Right lobe of liver (tissue), 6 donors: ENCODE measurements at places on chromosomes 7 and 10.

DNA sequence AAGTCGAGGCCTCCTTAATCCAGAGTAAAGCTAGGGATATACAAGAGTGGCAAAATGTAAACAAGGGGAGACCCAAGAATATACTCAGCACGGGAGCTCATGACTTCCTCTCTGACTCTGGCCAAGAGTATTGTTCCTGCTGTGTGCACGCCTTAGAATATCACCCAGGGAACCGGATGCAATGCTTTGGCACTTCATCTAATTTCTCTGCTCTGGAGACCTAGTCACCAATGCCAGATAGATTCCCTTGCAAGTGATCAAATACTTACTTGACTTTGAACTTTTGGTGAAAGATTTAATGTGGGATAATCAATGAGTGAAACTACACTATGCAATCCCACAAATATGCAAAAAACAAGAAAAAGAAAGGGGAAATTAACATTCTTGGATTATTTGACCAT is 695.5 kb downstream of the INHBA start:
- DNase-seq = no peak

DNA sequence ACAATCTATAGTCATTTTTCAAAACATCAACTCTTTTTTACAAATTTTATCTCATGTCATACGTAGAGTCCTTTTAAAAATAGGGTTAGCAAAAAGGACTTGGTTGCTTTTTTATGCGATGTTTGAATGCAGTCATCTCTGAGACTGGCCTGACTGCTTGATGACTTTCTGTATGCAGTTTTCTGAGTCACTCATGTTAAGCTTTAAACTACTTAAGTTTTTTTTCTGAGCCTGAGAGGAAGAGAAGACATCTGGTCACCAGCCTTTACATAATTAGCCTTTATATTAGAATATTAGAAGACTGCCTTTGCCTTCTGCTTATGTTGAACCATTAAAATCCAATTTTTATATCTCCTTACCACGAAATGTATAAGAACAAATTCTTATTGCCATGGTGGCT is 834.4 kb upstream of the MBL2 start:
- DNase-seq = no peak

DNA sequence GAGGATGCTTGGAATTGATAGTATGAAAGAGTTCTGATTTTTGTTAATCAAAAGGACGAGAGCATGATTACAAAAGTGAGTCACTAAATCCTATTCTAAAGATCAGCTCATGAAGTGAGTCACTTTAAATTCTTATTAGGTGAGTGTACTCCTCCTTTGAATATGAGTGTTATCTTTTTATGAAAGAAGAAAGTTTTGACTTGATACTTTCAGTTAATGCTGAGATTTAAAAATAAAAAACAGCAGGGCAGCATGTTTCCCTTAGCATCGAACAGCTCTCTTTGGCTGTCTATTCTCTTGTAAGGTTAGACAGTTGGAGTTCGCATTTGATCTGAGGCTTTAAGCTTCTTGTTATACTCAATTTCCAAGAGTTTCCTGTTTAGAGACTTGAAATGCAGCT is 222.0 kb downstream of the TWIST1 start:
- no peak for DNase-seq

- no peak for DNase-seq
Observed at GRCh38 chr10:62396864-62397263, 22.7 kb downstream of the ZNF365 start.

- no peak for DNase-seq
Observed at GRCh38 chr10:110258542-110258941, 46.2 kb downstream of the SMNDC1 start.

- no peak for DNase-seq
Observed at GRCh38 chr7:157017149-157017548, 6.7 kb upstream of the MNX1 start.

GRCh38 chr7:69199661-69200060 is 398.6 kb upstream of the AUTS2 start:
- DNase-seq = no peak

DNA sequence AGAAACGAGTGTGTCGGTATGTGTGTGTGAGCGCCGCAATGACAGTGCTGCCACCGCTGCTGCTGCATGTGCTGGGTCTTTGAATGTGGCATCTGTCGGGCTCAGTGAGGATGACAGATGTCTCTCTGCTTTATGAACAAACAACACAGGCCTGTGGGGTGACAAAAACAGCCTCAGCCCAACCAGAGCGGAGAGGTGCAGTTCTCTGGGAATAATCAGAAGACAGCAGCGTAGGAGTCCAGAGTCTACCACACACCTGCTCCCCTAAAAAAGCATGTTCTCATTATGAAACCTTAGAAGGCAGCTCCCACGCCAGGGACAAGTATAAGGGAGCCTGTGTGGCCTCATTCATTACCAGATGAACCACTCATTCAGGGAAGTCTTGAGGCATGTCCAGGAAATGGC is 278.3 kb downstream of the KCNMA1 start:
- no peak for DNase-seq

GRCh38 chr10:126147866-126148587 is 240.2 kb downstream of the ADAM12 start:
- DNase-seq = no peak

- no peak for DNase-seq
Observed at GRCh38 chr10:17239345-17240085, 11.5 kb downstream of the VIM start.

DNA sequence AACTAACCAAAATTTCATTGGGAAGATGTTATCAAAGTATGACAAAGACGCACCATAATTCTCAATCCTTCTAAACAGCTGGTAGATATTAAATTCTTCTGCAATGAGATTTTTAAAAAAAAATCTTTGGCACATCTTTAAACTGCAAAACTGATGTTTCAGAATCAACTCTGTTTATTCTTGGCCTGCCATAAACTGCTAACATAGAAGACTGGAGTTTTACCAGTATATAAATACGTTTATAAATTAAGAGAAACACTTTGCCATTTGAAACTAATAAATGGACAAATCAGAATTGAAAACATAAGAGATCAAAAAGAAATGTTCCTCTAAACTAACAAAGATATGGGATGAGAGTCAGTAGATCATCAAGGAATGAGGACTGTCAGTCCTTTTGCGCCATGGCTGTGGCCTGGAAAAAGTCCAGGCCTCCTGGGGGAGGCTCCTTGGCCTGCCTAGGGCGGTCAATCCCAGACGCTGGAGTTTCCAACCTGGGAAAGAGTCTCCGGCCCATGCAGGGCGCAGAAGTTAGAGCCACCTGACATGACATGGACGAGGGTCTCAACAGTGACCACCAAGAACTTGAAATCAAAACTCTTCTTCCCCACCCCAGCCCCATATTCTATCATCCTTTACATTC is 34.2 kb upstream of the NEBL start:
- no peak for DNase-seq

GRCh38 chr7:145123502-145123901 is 287.6 kb upstream of the TPK1 start:
- no peak for DNase-seq

GRCh38 chr10:124518366-124518765 is 56.7 kb downstream of the LHPP start:
- no peak for DNase-seq

DNA sequence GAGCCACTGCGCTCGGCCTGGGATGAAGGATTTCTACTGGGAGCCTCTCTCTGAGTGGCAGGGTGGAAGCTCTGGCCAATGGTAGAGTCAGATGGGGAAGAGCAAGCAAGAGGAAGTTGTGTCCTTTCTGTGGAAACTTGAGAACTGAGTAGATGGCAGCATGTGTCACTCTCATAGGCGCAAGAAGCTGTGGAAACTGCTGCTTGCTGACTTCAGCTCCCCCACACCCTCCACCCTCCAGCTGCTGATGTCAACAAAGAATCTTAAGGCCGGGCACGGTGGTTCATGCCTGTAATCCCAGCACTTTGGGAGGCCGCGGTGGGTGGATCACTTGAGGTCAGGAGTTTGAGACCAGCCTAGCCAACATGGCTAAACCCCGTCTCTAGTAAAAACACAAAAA is 39.8 kb upstream of the SRGN start:
- no peak for DNase-seq

- peak; percentile 53 for DNase-seq
Observed at GRCh38 chr7:130491841-130492522, at the start of gene MEST. Gene MEST, plus strand, starts transcription at chr7:130492085. Its CDS starts 229 bp downstream, at chr7:130492314.

DNA sequence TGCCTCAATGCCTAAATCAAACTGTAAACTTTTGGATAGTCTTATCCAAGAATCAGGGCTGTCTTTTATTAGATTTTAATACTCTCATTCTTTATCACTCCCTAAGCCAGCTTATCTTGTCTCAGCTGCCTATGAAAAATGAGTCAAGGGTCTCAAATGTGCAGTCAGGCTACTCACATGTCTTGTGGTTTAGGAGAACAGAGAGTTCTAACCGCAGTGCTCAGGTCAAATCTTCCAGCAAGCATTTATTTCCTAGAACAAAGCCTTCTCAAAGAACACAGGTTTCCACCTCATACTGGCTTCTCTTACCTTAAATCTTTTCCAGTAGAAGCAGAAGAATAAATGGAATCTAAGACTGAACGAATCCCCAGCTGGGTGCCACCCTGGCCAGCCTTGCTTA is 23.5 kb downstream of the HTR5A start:
- DNase-seq = no peak

GRCh38 chr10:49622426-49623425 is 8.9 kb downstream of the CHAT start:
- no peak for DNase-seq

DNA sequence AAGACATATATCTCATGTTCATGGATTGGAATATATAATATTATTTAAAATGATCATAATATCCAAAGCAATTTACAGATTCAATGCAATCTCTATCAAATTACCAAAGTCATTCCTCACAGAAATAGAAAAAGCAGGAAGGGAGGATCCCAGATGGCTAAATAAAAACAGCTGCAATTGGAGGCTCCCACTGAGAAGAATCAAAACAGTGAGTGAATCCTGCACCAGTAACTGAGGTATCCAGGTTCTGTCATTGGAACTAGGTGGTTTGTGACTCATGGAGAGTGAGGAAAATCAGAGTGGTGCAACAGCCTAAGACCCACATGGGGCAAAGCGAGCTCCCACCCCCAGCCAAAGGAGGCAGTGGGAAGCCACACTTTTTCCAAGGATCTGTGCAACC is 128.4 kb downstream of the MTERF1 start:
- DNase-seq = no peak

DNA sequence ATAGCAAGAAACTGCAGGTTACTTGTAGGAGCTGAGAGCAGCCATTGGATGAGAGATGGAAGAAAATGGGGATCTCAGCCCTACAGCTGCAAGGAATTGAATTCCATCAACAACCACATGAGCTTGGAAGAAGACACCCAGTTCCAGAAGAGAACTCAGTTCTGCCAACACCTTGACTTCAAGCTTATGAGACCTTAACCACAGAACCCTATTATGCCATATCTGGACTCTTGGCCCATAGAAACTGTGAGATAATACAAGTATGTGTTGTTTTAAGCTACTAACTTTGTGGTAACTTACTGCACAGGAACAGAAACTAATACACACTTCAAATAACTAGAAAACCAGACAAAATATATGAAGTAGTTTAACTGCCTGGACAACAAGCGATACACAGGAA is 212.4 kb upstream of the CACNA2D1 start:
- no peak for DNase-seq

DNA sequence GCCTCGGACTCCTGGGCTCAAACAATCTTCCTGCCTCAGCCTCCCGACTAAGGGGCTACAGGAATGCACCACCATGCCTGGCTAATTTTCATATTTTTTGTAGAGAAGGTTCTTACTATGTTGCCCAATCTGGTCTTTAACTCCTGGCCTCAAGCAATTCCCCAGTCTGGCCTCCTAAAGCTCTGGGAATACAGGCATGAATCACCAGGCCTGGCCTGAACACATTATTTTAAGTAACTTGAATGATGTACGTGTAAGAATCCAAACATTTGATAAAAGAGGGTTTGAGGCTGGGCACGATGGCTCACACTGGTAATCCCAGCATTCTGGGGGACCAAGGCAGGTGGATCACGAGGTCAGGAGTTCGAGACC is 13.0 kb upstream of the BAMBI start:
- no peak for DNase-seq

DNA sequence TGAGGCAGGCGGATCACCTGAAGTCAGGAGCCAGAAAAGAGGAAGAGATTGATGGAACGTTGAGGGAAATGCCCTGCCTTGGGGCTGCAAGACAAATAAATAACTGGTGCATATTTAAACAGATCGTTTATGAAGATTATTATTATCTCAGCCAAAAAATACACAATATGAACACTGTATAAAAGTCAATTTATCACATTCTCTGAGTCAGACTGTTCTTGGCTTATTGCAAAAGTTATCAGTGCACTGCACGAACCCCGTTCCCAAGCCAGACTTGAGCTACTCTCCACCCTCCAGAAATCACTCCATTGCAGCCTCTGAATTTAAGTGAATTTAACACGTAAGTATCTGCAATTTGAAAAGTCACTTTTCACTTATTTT is 1.6 kb downstream of the DNMBP start:
- DNase-seq = no peak

- peak; percentile 78 for DNase-seq
Observed at GRCh38 chr7:87220026-87220733, 648 bp upstream of the TMEM243 start.

DNA sequence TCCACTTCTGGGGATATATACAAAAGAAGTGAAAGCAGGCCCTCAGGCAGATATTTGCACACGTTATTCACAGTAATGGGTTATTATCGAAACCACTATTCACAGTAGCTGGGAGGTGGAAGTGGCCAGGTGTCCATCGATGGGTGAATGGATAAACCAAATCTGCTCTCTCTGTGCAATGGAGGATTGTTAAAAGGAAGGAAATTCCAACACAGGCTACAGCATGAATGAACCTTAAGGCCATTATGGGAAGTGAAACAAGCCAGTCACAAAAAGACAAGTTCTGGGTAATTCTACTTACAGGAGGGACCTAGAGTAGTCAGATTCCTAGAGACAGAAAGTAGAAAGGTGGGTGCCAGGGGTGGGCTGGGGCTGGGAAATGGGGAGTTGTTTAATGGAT is 48.5 kb upstream of the BHLHA15 start:
- DNase-seq = no peak

- DNase-seq = no peak
Observed at GRCh38 chr10:58341947-58342346, 7.1 kb downstream of the UBE2D1 start.

DNA sequence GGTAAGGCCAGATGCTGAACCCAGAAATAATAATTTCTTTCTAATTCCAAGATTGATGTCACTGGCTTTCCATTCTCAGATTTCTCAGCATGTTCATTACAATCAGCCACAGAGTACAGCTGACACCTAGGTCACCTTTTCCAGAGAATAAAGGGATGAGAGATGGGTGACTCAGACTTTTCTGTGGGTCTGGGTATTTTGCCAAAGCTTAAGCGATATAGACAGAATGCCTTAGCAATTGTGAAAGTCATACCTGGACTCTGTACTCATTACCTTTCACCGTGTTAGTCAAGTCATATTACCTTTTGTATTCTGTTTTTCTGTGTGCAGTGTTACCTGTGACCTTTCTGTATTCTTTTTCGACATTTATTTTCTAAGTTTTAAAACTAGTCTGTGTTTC is 10.6 kb upstream of the PRTFDC1 start:
- no peak for DNase-seq
